NCI-H1105 treated with DMSO at 0.1 percent for 48 hours (cell line): ENCODE measurements at places on chromosomes 3 and 15.

DNA sequence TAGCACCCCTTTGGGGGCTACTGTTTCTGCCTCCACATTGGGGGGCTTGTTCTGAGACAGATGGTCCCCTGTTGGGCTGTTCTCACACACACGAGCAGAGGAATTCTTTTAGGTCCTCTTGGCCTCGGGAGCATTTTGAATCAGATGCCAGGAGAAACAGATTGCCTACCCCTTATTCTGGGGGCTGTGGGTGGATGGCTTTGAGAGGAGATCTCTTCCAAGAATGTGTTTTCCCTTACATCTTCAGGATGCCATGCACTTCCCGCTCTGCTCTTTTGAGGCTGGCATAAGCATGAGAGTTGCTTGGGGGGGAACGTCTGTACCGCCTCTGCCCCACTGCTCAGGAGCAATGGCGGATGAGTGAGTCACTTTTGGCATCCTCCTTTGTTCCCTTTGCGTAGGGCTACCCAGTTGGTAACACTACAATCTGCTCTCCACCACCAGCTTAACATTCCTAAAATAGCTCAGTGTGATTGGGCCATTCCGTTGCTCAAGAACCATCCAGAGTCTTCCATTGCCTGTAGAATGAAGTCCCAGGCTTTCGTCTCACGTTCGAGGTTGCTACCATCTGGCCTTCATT, 154.4 kb downstream of the RPLP1 start:
- DNase-seq: no peak

GRCh38 chr3:194313560-194314387, 37.4 kb downstream of the CPN2 start:
- no peak for DNase-seq

DNA sequence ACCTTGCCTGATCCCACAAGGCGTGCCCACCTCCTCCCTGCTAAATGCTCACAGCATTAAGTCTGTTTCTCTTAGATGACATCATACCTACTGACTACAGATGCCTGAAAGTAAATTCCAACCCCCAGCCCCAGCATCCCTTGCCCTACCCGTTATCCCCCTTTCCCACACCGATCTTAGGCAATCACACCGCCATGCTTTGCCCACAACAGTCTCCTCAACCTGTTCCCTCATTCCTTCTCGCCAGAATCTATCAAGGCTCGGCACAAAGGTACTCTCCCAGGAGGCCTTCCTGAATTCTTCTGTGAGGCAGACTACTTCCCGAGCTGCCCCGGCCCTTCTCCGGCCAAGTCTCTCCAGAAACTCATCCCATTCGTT, 789 bp upstream of the SEC61A1 start:
- peak; percentile 38 for DNase-seq

DNA sequence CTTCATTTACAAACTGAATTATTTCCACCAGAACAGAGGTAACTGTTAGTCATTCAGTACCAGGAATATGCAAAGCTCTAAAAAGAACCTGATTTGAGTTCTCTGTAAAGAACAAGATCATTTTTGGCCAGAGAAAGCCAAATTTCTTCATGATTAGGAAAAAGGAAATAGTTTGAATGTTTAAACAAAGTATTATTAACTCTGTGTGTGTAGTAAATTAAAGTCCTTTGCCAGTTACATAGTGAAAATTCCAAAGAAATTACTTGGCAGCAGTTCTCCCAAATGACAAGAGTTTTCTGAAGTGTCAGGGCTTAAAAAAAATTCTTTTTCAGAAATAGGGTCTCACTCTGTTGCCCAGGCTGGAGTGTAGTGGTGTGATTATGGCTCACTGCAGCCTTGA, 24.5 kb downstream of the QTRT2 start:
- no peak for DNase-seq

- DNase-seq: no peak
Observed at GRCh38 chr15:27459836-27460235, 488.9 kb downstream of the GABRG3 start.

GRCh38 chr15:96351761-96352603, 21.5 kb downstream of the NR2F2 start:
- no peak for DNase-seq

- no peak for DNase-seq
Observed at GRCh38 chr15:66565141-66565641, 607 bp downstream of the LCTL start.

- DNase-seq: no peak
Observed at GRCh38 chr3:109982201-109982600, 644.9 kb upstream of the DPPA4 start.

- DNase-seq: peak; percentile 58
Observed at GRCh38 chr15:97654481-97655076, 305.9 kb upstream of the ARRDC4 start.

DNA sequence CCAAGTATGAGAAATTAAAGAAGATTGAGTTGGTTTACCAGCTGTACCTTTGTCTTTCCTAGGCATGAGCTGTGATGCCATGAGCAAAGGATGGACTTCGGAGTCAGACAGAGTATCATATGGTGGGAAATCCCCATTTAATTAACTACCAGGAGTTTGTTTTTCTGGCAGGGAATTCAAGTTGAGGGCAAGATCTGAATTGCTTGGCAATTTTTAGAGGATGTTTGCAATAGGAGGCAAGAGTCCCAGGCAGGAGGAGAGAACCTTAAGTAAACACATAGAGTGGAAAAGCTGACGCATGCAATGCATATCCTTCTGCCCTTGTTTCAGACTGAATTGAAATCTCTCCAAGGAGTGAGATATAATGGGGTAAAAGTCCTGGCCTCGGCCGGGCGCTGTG, 569.7 kb upstream of the MDFIC2 start:
- DNase-seq: no peak

DNA sequence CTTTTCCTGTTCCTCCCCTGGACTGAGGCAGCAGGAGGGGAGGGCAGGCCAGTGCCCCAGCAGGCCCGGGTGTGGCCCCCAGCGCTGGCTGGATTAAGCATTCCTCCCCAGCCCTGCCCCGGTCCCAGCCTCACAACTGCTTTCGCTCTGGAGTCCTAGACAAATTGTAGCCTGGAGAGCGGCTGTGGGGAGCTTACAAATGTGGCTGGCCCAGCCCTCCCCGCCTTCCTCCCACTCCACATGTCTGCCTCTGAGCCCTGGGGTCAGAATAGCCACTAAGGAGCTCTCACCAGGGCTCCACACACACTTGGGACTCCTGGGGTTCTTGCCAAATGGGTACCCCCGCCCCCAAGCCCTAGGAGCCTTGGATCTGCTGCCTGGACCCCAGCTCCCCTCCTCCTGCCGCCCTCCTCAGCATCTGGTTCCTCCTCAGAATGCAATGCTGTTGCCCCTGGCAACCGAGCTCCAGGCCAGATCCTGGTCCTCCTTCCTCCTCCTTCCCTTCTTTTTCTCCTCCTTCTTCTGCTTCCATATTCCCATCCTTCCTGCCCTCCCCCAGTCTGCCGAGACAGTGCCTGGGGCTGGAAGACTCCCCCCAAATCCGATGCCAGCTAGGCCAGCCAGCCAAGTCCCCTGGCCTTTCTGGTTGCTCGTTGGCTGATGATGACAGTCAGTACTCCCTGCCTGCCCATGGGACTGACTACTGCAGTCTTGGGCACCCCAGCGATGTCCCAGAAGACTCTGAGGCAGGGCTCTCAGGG, 91.1 kb downstream of the LINGO1 start:
- DNase-seq: no peak

DNA sequence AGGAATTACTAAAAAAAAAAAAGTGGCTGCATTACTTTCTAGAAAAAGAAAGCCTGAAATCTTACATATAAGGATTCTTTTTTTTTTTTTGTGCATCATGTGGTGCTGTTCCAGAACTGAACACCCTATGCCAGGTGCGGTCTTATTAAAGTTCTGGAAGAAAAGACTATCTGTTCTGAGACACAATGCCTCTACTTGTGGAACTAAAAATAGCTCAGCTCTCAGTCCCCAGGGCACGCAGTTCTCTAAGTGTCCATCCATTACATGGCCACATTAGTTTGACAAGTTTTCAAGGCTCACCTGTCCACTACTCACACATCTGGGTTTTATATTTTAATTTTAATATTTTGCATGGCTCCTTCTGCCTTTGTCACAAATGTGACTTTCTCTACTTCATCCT, 126.6 kb upstream of the ADAMTS9 start:
- DNase-seq: no peak

DNA sequence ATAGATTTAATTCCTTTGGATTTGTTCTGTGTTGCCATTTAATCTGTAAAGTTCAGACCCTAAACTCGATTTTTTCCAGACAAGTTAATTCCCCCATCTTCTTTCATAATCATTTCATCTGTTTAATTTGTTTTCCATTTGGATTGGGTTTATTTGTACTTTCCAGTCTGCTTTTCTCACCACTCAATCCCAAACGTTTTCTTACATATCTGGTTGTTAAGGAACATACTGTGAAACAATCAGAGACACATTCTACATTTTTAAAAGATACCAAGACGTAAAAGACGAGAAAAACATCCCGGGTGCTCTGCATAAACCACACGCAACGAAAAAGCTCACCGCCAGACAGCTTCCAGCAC, 13.0 kb upstream of the ONECUT1 start:
- DNase-seq: no peak

DNA sequence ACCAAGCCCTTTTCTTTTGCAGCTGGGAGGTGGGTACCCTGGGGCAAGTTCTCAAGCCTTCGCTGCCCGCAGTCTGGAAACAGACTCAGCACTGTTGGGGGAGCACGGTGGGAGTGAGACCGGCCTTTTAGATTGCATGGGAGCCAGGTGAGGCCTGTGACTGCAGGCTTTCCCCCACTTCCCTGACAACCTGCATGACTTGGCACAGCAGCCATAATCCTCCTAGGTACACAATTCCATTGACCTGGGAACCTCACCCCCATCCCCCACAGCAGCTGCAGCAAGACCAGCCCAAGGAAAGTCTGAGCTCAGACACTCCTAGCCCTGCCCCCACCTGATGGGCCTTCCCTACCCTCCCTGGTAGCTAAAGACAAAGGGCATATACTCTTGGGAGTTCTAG, 52.2 kb upstream of the CCDC80 start:
- DNase-seq: no peak

GRCh38 chr3:71052716-71053115, 530.8 kb downstream of the FOXP1 start:
- no peak for DNase-seq

- no peak for DNase-seq
Observed at GRCh38 chr3:41148478-41148877, 50.8 kb upstream of the CTNNB1 start.

GRCh38 chr3:142459929-142460328, 12.1 kb upstream of the XRN1 start:
- no peak for DNase-seq

DNA sequence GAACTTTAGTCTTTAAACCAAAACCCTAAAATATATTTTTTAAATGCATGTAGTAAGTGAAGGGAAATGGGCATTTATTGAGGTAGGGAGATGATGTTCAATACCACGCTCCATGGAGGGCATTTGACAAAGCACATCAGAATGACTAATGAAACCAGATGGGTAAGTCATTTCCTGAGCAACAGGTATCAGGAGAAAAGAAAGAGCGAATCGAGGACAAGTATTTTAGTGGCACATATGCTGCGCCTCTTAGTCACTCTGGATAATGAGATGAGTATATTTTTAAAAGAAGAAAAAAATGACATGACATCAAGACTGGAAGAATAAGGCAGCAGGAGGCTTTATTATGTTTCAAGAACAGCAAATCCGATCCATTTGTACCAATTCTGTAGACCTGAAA, 129.0 kb upstream of the ARHGEF3 start:
- no peak for DNase-seq

GRCh38 chr15:63503739-63504246, 600 bp upstream of the USP3 start:
- peak; percentile 64 for DNase-seq

DNA sequence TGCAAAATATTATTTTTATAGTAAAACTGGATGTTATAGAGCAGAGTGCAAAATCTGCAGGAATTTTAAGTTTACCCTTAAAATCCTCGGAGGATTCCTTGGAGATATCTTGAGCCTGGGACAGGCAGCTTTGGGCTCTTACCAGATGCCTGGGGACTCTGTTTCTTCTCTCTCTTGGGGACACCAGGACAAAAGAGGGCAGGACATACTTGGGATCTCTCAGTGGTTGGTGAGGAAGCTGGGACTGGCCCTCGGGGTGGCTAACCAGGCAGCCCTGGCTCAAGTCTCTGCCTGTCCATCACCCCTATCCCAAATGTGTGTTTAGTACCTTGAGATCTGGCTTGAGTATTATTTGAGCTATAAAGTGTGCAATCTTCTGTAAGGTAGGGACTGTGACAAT, 38.6 kb downstream of the TKT start:
- DNase-seq: no peak

- no peak for DNase-seq
Observed at GRCh38 chr15:78067328-78068228, 9.9 kb downstream of the TBC1D2B start.

DNA sequence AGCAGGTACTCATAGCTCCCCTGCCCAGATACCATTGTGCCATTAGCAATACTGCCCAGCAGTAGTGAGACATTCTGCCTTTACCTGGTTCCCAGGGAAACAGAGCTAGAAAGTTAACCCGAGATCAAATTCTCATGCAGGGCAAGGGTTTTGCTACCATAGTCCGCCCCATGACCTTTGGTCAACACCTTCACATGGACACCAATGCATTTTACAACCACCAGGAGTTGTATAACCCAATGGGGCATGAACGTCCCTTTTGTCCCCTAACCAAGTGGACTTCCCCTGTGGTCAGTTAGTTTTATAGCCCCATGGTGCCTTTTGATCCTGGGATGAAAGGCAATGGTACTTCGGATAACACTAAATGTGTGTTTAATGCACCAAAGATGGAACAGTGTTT, 151.7 kb upstream of the IQSEC1 start:
- DNase-seq: no peak

DNA sequence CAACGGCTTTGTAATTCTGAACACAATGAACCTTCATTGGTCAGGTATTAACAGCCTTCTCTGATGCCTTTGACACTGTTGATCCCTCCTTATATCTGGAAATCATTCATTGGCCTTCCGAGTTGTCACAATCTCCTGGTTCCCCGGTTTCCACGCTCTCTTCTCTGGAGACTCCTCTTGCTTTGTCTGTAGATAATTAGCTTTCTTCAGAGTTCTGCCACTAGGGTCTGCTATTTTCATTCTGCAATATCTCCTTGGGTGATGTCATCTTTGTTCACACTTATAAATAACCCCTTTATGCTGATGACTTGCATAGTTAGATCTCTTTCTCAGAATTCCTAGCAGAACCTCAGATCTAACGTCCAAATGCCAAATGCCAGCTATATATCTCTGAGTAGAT, 583.8 kb upstream of the ZNF717 start:
- no peak for DNase-seq

DNA sequence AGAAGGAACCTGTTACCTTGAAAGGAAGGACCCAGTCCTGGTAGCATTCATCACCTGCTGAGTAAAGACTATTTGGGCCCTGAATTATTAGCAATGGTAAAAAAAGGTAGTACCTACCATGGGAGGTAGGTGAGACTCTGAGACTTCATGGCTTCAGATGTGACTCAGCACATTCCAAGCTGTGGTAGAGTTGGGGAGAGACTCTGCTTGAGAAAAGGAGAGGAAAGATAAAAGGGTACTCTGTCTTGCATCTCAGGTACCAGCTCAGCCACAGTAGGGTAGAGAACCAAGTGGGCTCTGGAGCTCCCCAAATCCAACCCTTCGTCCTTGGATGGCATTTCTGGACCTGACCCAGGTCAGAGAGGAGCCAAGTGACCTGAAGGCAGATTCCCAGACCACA, 430.4 kb downstream of the TBL1XR1 start:
- no peak for DNase-seq
